ENCODE measurements at places on chromosomes 1 and 21. TPM values are rescaled to one million over a fixed set of nuclear protein-coding genes. Genes with fewer than 3 reads are reported as not detected.

Gene PLXNA2
- total RNA-seq = 6.4 TPM

Gene GBP5
- total RNA-seq = 1.4 TPM

Gene FAM229A
- total RNA-seq = 13.8 TPM

Gene RAP1GAP
- total RNA-seq = 0.54 TPM

All from sigmoid colon (tissue), 7 donors.